T1000 (cell line): ENCODE measurements at places on chromosomes 3 and 15.

- no peak for DNase-seq
Measured at GRCh38 chr3:14329842-14330241, 72.6 kb upstream of the SLC6A6 start.

DNA sequence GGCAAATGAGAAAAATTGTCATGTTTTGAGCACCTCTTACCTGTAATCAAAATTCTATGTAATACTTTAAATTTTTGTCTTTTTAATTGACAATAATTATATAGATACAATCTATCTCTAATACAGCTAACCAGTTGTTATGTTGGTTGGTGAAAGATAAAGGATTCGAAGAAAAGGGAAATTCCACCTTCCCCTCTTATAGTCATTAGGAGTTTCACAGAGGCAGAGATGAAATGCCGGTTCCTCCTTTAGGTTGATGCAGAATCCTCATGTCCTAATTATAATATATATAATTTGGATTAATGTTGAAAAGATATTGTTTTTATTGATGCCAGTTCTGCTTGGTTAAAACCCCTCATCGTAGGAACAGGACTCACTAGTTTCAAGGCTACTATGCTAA is 67.1 kb downstream of the LRCH3 start:
- DNase-seq = no peak

- no peak for DNase-seq
Measured at GRCh38 chr15:67025719-67026609, 39.4 kb upstream of the SMAD3 start.

DNA sequence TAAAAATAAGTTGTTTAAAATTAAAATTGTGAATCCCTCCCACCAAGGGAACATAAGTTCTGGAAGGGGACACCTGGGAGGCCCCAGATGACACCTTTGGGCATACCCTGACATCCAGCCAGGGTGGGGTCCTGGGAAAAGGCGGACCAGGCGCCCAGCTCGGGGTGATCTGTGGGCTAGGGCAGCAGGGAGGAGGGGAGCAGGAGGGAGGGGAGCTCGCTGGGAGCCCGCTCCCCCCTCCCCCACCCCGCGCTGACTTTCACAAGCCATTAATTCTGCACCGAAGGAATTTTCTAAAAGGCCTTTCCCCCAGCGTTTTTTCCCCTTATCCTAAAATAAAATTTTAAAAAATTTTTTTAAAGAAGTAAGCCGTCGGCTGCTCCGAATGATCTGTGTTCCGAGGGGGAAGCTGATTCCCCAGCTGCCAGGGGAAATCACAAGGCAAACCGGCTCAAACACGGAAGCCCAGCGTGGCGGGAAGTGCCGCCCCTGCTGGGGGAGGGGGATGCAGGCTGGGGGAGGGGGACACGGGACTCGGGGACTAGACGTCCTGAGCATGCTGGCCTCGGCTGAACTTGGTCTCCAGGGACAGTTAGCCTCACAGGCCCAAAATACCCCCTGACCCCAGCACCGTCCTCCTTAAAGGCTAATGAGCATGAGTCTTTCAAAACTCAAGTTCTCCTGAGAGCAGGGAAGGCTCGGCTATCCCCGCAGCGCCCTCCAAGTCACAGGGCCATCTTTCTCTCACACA is 13.9 kb downstream of the PLXND1 start:
- no peak for DNase-seq

- DNase-seq = no peak
Measured at GRCh38 chr3:17443142-17443541, 299.3 kb downstream of the TBC1D5 start.

DNA sequence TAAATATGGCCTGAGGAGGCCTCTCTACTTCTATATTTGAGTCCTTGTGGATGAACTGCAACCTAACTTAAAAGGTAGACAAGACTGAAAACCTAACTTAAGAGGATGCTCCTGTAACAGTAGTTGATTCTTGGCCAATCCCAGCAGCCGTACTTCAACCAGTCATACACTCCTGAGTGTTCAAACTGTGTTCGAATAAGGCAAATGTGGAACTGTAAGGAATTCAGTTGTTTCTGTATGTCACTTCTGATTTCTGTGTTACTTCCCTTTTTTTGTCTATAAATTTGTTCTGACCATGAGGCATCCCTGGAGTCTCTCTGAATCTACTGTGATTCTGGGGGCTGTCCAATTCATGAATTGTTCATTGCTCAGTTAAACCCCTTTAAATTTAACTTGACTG is 20.5 kb downstream of the GALK2 start:
- DNase-seq = no peak

DNA sequence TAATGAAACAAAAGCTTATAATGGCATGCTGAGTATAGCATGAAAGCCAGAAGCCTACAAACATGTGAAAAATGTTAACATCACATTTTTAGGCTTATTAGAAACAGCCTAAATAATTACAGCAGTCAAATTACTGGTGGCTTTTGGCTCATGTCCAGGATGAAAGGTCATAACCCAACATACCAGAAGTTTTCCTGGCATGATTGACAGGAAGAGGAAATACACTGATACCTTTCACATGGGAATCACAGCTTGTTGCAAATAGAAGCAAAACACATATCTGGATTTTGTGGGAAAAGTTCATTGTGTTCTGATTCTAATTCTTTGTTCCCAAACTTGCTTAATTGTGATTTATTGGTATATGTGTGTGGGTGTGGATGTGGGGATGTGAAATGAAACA is 393.5 kb upstream of the ARRDC4 start:
- DNase-seq = no peak

DNA sequence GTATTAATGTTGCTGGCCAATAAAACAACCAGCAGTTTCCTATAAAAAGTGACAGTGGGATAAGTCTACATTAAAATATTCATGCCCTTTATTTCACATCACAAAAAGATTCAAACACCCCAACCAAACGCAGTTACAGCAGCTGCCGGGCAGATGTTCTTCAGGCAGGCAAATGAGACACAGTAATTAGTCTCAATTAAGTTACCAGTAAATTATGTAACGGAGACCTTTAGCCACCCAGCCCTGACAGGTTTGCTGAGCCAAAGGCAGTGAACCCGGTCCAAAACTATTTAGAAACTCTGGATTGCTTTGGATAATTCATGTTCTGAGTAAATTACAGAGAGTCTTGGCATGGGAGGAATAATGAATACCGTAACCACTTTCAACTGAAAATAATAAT is 289.2 kb upstream of the LYSMD4 start:
- no peak for DNase-seq

GRCh38 chr15:42032376-42033213 is 11.8 kb upstream of the PLA2G4E start:
- no peak for DNase-seq

- no peak for DNase-seq
Measured at GRCh38 chr3:174329321-174329720, 529.8 kb upstream of the NAALADL2 start.

DNA sequence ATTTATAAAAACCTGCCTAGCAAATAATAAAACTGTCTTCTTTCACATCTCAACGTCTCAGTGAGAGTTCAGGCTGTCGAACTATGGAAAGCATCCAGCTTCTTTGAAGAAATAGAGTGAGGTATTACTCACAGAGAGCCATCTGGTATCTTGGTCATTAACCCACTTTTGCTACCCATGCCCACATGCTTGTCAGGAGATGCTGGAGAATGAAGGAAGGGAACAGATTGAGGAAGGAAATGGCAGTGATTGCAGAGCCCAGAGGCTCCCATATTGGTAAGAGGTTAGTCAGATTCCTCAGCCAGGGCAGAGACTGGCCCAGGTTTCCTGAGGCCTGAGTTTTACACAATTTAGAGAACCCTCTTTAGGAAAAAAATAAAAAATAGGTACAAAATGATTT is 119.1 kb downstream of the B3GALNT1 start:
- no peak for DNase-seq

DNA sequence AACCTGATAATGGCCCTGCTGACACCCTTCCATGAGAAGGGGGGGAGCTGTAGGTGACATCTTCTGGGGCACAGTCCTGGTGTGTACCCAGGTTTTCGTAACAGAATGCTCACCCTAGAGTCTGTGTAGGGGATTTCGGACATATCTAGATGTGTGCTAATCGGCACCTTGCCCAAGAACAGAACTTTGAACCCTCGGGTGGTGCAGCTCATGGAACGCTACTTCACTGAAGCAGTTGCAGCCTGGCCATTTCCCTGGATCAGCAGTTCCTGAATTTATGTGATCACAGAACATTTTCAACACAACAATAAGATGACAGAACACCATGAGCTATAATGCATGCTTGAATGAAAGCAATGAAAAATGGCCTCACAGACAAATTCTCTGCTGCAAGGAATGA is 57.5 kb upstream of the MUC13 start:
- no peak for DNase-seq

GRCh38 chr3:11507719-11508118 is 136.0 kb downstream of the VGLL4 start:
- no peak for DNase-seq

- DNase-seq = no peak
Measured at GRCh38 chr15:33730815-33731214, 237.5 kb upstream of the CHRM5 start.

DNA sequence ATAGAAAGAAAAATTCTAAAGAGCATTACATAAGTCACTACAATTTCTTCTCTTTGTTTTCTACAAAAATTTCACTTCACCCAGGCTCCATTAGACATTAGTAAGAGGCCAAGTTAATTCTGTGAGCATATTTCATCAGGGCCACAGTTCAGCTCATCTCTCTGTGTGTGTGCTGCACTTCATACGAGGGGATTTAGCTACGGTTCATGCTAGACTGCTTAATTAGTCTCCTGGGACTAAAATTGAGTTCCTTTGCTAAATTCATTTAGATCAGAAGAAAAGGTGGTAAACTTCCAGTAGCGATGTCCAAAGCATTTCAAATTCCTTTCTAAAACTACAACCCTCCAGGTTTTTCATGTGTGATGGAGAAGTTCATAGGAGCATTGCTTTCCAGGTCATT is 83.1 kb upstream of the SETMAR start:
- no peak for DNase-seq

- no peak for DNase-seq
Measured at GRCh38 chr15:39622660-39623516, 42.0 kb downstream of the THBS1 start.

- no peak for DNase-seq
Measured at GRCh38 chr3:126998728-126999127, 15.8 kb downstream of the PLXNA1 start.

DNA sequence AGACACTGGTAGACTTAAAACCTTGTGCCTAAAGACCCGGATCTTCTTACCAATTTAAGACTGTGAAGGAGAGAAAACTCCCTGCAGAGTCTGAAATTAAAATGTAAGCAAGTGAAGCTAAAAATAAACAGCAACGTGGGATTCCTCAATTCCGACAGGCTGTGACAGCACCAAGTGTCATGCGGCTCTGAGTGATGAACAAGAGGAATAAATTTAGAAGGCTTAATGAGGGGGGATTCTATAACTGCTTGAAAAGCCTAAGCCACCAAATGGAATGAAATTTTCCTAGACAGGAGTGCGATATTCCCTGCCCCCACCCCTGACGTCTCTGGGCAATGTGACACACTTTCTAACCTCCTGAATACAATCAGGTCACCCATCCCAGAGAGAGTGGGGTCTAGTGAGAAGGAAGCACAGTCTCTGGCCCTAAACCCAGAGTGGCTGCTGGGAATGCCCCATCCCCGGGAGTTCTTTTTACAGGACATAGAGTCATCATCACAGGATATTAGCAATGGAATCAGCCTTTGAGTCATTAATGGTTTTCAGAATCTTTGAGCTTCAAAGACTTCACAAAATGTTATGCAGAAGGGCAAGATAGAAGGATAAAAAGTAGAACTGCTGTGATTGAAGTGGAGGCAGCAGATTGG is 114.3 kb downstream of the EDEM1 start:
- DNase-seq = no peak

GRCh38 chr3:52305926-52306325 is 10.2 kb upstream of the DNAH1 start:
- no peak for DNase-seq

DNA sequence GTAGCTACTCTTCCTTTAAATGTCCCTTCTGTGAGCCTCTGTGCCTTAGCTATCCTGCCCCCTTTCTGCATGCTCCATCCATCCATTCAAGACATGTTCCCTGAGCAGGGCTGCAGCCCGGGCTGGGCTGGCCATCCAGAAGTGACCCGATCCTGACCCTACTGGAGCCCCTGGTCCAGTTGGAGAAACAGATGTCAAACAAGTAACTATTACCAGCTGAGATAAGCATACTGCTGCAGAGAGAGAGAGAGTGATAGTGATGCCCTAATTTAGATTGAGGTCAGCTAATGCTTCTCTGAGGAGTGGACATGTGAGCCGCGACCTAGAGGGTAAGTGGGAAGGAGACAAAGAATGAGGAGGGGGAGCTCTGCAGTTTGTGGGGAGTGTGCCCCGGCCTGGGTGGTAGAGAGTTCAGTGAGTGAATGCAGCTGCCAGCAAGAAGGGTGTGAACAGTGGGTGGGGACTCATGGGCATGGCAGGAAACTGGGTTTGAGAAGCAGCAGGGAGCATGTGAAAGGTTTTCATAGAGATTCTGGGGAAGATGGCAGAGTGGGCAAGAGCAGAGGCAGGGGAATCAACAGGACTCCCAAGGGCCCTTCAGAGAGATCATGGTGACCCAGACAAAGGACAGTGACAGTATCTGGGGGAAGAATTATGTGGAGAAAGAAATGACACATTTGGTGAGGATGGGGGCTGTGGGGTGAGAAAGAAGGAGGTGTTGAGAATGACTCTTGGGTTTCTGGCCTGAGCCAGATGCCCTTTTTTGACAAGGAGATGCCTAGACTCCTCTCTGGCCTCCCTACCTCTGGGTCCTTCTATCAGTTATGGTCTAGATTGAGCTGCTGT is 44.9 kb downstream of the CHCHD6 start:
- DNase-seq = no peak
